Daoy (cell line): ENCODE measurements at places on chromosomes 16 and 17. TPM values are rescaled to one million over a fixed set of nuclear protein-coding genes. Genes with fewer than 3 reads are reported as not detected.
A peak's percentile ranks its signal among the peaks of the same experiment; 100 is the strongest.

- no peak for DNase-seq
Observed at GRCh38 chr16:72182976-72183375, 11.0 kb upstream of the PMFBP1 start.

GRCh38 chr16:11292076-11292748 lies 11.1 kb upstream of the PRM1 start:
- no peak for DNase-seq

DNA sequence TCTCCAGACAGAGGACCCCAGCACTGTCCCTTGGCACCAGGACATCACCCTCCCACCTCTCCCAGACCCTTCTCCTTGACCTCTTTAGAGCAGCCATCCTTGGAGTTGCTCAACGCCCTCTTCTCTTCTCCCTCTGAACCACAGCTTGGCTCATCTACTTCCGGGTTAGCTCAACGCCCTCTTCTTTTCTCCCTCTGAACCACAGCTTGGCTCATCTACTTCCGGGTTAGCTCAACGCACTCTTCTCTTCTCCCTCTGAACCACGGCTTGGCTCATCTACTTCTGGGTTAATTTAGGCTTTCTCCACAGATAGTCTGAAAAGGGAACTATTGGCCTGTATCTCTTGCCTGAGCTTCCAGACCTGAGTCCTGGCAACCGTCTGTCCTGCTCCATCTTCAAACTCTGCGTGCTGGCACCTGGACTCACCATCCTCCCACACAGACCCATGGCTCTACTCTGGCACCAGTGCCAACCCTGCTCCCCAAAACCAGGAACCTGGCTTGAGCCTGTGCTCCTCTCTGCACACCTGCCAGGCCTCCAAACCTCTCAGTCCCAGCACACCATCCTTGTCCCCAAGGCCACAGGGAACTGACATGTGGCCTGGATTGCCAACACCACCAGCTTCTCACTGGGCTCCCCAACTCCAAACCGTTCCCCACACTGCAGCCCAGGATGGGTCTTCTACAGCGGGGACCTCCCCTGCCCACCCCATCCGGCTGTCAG lies 25.3 kb upstream of the FAAP100 start:
- no peak for DNase-seq

- DNase-seq = no peak
Observed at GRCh38 chr16:29831490-29831889, 11.2 kb downstream of the MVP start.

DNA sequence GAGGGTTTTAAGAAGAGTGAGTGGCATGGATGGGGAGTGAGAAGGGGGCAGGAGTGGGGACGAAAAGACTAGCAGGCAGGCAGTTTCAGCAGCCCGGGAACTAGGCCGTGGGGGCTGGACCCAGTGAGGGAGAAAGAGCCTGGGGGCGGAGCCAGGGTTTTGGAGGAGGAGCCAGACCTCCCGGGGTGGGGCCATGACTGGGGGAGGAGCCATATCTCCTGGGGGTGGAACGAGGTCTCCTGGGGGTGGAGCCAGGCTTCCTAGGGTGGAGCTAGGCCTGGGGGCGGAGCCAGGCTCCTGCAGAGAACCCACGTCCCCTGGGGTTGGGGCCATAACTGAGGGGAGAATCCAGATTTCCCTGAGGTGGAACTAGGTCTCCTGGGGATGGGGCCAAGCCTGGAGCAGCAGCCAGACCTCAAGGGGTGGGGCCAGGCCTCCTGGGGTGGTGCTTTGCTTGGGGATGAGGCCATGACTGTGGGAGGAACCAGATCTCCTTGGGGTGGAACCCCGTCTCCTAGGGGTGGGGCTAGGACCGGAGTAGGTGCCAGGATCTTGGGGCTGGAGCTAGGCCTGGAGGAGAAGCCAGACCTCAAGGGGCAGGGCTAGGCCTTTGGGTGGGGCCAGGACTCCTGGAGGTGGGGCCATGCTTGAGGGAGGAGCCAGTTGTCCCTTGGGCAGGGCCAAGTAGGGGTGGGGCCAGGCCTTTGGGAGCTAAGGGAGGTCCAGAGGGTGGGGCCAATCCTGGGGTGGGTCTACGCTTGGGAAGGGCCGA lies 41.7 kb upstream of the JPH3 start:
- DNase-seq = peak; percentile 67

DNA sequence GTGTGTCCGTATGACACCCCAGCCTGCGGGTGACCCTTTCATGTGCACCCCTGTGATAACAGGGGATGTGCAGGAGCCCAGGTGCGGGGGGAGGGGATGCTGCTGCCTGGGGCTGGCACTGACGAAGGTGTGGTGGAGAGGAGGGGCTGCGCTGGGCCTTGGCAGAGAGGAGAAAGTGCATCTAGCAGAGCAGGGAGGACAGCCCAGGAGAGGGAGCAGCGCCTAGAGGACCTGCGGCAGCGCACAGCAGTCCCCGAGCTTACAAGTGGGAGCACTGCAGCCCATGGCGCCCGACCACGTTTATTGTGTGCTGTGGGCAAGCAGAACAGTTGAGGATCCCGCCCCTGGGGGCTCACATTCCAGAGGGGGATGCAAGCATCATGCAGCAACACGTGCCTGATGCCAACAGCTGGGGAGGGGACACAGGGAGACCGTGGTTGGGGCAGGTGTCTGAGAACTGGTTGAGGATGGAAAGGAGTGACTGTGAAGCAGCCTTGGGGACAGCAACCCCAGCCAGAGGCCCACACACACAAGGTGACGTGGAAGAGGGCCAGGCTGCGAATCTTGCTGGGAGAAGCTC lies 10.9 kb upstream of the SLC7A5 start:
- no peak for DNase-seq

DNA sequence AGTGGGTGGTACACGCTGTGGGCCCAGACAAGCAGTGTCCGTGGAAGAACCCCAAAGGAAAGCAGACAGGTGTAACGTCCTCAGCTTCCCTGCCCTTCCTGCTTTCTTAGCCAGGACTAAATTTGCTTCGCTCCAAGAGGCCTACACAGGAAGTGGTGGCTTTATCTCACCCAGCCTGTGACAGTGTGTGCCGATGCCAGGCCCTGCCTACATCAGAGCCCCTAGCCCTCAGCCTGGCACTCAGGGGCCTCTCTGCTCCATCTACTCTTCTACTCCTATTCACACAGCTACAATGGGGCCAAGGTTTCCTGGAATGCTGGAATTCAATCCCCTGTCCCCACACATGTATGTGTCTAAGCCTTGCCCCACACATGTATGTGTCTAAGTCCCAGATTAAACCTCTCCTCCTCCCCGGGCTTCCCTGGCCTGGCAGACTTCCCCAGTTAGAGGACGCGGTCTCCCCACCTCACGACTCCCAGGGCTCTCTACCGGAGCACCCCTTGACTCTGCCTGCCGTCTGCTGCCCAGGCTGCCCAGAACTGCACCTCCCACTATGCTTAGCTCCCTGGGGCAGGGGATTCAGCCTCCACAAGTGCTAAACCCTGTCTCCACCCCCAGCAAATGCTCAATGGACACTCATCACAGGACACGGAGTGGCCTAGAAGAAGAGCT lies 8.2 kb downstream of the PGAP3 start:
- DNase-seq = no peak

CCDC78 gene
- total RNA-seq = 0.23 and 0.24 TPM in 2 replicates
